ENCODE measurements at places on chromosomes 4 and X.

DNA sequence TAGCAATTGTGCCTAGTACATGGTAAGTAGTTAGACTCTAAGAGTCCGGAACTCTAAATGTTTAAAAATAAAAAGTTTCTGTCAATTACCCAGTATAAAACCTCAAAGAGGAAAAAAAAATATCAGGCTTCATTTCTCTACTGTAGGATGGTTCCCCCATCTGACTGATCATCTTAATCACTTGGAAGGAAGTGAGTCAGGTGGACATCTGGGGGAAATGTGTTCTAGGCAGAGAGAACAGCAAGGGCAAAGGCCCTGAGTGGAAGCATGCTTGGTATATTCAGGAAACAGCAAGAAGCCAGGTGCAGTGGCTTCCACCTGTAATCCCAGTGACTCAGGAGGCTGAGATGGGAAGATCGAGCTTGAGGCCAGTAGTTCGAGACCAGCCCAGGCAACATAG lies 2.9 kb upstream of the EIF1AX start:
- DNase-seq = no peak

DNA sequence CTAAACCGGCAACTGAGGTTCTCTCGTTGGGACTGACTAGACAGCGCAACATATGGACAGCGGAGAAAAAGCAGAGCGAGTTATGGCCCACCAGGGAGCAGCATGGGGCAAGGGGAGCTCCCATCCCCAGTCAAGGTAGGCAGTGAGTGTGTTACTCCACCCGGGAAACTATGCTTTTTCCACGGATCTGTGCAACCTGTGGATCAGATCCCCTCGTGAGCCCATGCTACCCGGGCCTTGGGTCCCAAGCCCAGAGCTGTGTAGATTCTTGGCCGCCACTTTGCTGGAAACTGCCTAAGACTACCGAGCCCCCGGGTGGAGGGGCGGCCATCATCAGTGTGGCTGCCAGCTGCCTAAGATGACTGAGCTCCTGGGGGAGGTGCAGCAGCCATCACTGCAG lies 140.9 kb downstream of the PAPSS1 start:
- no peak for DNase-seq

DNA sequence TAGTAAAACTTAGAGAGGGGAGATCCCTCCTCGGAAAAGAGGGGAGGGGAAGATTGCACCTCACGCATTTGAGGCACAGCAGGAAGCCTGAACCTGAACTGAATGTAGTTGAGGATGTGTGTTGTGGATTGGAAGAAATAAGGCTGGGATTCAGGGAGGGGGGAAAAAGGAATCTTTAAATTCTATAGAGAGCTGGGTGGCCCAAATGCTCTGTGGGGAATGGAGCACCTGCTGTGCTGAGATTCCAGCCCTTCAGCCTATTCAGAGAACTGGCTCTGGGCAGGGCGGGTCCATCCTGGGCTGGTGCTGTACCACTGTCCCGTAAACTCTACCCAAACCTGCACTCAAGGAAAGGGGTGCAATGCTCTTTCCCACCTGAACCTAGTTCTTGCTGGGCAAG lies 4.1 kb downstream of the FOXO4 start:
- DNase-seq = no peak

DNA sequence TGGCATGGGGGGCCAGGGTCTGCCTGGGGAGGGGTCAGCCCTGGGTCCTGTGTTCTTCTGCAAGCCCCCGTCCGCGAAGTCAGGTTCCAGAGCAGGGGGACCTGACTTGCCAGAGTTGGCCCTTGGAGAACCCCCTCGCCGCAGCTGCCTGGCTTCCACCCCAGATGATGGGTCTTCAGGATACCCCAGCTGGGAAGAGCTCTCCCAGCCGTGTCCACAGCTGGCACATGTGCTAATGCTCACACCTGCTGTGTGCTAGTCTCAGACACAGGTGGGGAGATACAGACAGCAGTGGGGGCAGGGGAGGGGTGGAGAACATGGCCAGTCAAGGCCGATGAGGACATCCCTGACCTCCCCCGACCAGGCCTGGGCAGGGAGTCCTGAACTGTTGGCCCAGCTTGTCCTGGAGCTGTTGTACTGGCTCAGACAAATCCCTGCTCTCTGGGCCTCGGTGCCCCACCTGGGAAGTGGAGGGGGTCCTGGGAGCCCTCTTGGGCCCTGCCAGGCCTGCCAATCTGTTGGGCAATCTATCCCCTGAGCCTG lies 3.5 kb downstream of the ADRA2C start:
- no peak for DNase-seq

- DNase-seq = no peak
Measured at GRCh38 chrX:144916785-144917184, 330.5 kb upstream of the SPANXN1 start.

DNA sequence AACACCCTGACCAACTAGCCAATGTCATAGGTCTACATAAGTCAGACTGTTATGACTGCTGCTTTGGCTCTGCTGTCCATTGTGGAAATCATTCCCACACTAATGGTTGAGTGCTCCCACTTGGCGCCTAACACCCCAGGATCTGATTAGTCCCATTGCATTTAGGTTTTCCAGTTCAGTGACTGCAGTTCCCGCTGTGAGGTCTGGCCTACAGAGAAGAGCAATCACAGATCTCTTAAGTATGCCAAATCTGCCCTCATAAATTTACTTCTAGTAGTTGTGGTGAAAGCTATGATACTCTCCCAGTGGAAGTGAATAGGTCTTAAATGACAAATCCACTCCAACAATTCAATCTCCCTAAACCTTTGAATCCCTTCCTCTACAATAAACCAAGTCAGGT lies 77.3 kb upstream of the IL2 start:
- DNase-seq = no peak

DNA sequence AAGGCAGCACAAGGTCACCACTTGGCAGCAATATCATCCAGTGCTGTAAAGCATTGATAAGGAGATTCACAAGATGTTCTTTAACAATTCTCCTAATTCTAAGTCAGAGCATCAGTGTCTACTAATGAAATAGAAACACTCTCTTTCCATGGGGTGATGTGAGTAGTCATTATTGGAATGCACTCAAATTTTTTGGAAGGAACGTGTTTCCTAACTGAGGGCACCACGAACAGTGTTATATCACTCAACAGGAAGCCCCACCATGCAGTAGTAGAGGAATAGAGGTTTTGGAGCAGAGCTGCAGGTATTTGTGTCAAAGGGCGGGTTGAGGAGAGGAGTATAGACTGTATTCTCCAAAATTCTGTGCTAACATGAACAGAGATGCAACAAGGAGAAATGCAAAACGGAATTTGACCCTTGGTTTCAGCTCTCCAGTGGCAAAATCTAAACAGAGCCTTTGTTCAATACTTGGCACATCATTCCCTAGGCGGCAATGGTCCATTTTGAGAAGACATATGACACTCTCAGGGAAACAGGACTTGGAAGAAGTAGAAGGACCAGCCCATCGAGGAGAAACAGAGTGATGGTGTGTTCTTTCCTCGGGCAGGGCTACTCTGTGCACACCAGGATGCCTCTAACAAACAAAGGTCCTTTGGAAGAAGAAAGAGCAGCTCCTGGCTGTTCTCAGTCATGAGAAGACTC lies 98.9 kb downstream of the CPEB2 start:
- no peak for DNase-seq

DNA sequence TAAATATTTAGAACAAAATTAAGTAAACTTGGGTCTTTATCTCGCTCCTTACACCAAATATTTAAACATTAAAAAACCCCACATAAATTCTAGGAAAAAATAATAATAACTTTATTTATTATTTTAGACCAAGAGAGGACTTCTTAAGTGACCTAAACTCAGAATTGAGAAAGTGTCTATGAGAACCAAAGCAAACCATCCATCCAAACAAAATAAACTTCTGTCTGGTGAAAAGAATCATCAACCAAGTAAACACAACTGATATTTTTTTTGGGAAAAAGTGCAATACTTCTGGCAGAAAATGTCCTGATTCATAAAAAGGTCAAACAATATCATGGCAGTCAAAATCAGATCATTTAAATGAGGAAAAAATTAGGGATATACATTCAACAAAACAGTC lies 533.0 kb downstream of the SPRY1 start:
- no peak for DNase-seq

GRCh38 chr4:1285790-1286553 lies 3.7 kb upstream of the MAEA start:
- DNase-seq = no peak

DNA sequence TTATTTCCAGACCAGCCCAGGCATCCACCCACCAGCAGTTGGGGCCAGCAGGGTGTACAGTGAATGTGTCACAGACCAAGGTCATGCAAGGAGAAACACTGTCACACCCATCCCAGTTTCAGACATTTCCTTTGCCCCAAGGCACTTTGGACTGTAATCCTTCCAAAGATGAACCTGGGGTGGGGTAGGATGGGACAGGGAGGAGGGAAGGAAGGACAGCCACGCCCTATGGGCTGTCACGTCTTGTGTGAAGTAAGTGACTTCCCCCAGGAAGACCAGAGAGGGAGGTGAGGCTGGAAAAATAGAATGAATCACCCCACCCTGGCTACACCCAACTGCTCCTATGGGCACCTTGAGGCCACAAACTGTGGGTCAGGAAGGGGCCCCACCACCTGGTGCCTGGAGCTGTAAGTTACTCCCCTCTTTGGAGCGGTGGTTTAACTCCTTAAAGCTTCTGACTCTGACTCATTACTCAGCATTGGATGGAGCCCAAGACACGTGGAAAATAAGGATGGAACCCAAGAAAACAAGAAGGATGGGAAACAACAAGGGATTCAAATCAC lies 349.9 kb upstream of the KLF3 start:
- DNase-seq = no peak

DNA sequence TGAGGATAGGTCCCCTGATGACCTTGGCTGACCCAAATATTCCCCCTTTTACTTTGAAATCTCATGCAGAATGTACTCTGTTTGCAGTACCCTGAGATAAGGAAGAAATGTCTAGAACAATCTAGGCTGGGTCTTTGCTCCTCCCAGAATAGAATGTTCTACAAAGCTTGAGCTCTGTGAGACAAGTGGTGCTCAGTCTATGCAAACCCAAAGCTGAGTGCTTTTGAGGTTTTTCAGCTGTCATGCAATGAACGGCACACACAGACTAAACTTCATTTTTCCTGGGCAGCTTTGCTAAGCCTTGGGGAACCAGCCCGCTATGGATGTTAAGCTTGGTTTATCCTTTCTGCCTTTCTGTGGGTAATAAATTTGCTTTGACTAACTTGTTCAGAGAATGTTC lies 513.6 kb downstream of the FAT4 start:
- DNase-seq = no peak
